Stimulated activated naive CD8-positive, alpha-beta T cell treated with anti-CD3 and anti-CD28 coated beads, Interleukin-15, amount 100 ng/mL, for 72 hours (primary cell): ENCODE measurements at places on chromosomes 2 and 18.
A peak's percentile ranks its signal among the peaks of the same experiment; 100 is the strongest.

GRCh38 chr2:54528311-54528955 is 72.3 kb downstream of the SPTBN1 start:
- DNase-seq = no peak

GRCh38 chr2:232976176-232976575 is 36.9 kb downstream of the NGEF start:
- DNase-seq = no peak

DNA sequence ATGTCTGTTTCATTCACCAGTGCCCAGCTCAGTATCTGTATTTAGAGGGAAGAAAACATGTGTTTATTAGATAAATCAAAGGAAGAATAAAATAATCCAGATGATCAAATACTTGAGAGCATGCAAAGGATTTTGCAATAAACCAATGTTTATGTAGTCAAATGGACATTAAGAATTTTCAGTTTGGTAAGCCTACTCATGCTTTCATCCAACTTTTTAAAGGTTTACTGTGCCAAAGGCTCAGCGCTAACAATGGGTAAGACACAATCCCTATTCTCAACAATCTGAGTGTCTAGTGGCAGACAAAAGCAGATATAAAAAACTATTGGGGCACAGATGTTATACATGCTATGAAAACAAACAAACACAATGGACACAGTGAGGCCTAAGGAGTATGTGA is 26.3 kb downstream of the GRB14 start:
- DNase-seq = no peak

- no peak for DNase-seq
Measured at GRCh38 chr18:23243816-23244215, 108.5 kb downstream of the CABLES1 start.

DNA sequence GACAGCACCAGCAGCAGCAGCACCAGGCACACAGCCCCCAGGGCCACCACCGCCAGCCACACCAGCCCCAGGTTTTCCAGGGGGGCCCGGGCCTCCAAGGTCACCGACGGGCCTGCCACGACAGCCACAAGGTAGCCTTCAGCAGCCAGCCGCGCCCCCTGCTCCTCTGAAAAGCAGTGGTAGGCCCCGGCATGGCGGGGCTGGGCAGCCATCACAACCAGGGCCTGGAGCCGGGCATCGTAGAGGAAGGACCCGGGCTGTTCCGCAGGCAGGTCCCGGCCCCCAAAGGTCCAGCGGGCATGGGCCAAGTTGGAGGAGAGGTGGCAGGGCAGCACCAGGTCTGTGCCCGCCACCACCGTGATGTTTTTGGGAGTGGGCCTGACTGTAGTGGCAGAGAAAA is 3.3 kb upstream of the ANKRD39 start:
- DNase-seq = no peak

GRCh38 chr2:200677721-200678532 is 92.1 kb downstream of the AOX1 start:
- DNase-seq = no peak

GRCh38 chr2:241550616-241551580 is 7.6 kb upstream of the BOK start:
- DNase-seq = no peak

DNA sequence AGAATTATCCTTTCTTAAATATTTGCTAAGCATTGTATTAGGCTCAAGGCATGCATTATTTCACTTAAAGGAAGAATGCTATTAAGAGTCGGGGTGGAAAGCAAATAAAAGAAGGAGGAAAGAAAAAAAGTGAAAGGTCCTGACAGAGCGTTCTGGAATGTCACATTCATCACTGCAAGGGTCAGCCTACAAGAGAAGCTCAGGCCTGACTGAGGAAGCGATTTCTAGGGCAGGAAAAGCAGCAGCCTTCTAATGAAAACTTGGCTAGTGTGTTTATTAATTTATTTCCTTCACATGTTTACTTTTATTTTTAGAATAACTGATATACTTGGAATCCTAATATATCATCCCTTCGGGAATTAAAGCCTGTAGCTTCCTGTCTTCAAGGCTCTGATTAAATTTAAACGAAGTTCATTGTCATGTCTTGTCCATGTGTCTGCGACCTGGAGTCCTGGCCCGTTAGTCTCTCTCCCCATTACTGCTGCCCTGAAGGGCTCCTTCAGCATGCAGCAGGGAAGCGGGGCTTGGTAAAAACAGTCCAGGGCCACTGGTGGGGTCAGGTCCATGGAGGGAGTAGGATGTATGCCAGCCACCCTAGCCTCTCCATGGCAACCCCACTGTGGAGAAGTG is 119.2 kb upstream of the CCDC68 start:
- no peak for DNase-seq

- DNase-seq = no peak
Measured at GRCh38 chr2:110106642-110107041, 9.0 kb downstream of the MALL start.

DNA sequence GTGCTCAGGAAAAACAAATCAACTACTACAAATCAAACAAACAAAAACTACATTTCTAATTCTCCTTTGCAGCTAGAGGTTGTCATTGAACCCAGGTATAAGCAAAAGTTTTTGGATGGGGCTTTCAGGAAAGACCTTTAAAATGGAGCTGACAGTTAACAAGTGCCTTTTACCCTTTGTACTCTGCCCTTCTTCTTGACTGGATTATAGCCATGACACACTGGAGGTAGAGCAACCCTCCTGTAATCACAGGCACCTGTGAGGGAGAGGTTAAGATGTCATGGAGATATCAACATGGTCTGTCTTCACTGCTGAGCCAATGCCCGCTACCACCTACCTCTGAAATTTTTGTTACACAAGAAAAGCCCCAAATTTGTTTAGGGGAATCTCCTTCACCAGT is 100.0 kb upstream of the GLS start:
- DNase-seq = no peak

DNA sequence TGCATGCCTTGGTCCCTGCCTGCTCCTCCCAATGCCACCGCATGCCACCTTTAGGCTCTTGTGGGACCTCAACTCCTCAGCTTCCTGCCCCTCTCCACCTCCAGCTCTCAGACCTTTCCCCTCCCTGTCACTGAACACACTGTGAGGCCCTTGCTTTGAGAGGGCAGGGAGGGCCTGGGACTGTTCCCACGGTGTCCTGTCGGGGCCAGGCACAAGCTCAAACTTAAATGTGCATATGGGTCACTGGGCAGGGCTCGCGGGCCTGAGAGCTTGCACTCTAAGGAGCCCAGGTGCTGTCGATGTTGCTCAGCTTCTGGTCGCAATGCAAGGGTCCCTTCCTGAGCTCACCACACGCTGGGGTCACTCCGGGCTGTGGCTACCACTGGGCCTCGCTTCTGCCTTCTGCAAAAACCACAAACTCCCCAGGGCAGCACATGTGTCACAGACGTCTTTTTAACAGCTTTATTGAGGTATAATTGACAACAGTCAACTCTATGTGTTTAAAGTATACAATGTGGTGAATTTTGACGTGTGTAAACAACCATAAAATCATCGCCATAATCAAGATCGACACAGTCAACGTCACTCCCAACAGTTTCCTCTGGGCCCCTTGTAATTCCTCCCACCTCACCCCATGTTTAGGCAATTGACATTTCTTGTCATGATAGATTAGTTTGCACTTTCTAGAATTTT is 11.9 kb upstream of the B3GNT7 start:
- no peak for DNase-seq

GRCh38 chr18:11883153-11883552 is 25.0 kb downstream of the MPPE1 start:
- DNase-seq = no peak

DNA sequence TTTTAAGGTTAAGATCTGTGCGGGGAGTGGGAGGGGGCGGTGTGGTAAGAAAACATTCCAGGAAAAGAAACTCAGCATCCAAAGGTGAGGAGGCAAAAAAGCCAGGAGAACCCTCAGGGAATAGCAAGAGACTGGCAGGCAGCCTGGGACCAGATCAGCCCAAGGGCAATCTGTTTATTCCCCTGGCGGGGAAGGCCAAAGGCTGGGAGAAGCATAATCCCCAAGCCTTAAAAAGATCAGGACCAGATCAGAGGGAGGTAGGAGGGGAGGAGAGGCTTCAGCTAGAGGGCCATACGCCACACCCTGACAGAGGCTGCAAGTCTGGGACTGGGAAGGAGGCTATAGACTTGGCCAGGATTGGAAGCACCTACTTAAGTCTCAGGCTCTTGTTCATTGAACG is 163.0 kb upstream of the PXDN start:
- DNase-seq = no peak

- no peak for DNase-seq
Measured at GRCh38 chr2:232288489-232289030, 90.0 kb upstream of the ALPP start.

GRCh38 chr2:43251171-43251731 is 24.8 kb upstream of the ZFP36L2 start:
- DNase-seq = no peak

DNA sequence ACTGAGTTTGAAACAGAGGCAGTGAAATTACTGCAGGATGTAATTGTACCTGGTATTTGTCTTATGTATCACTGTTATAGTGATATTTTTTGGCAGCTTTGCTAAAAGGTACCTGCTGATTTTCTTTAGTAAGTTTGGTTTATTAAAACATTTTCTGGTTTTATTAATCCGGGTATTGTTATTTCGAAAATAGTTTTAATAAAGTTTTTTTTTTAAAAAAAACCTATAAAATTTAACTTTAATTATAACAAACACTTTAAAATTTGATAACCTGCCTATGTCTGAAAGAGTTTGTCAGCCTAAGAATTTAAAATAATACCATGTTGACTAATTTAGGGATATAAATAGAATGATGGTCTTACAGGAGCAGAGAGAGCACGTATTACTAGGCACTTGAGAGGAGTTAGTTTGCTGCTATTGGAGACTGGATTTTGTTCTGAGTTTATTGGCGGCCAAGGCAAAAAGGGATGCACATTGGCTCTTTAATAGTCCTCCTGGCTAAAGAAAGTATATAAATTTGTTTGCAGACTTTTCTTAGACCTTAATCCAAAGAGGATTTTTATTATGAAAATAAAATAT is 12.1 kb downstream of the EHBP1 start:
- DNase-seq = no peak

DNA sequence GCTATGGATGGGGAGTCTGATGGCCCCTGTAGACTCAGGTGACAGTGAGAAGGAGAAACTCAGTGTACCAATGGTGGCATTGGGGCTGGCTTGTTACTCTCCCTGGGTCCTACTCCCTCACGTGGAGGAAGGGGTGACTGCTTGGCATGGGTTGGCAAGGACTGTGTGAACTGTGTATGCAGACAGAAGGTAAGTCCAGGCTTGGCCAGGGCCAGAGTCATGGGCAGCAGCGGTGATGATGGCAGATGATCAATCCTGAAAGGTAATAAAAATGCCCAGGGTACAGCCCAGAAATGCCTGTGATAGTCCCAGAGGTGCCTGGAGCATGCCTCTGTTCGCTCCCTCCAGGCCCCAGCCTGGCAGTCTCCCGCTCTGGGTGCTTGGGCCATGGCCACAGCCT is 153.9 kb downstream of the SH3RF3 start:
- DNase-seq = no peak

- no peak for DNase-seq
Measured at GRCh38 chr2:43405829-43406228, 179.4 kb upstream of the ZFP36L2 start.

- DNase-seq = no peak
Measured at GRCh38 chr2:208295834-208296233, 29.8 kb downstream of the PIKFYVE start.

DNA sequence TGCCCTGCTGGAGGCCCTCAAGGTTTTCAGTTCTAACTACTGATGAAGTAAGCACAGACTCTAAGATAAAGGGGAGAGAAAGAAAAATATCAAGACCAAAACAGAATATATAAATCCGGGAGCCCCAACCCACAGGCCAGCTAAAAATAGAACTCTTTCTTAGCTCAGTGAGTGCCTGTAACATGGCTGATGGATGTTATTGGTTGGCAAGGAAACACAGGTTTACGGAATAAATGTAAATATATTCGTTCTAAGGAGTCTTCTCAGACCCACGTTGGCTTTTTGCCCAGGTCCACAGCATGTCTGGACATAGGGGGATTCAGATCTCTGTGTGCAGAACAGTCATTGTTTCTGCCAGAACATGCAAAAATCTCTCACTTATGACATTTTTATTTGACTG is 139.0 kb upstream of the SERPINE2 start:
- no peak for DNase-seq

- peak; percentile 61 for DNase-seq
Measured at GRCh38 chr2:162073888-162074631, at the start of gene DPP4. Gene DPP4, minus strand, starts transcription at chr2:162074215. Its CDS starts 234 bp downstream, at chr2:162073981.

- DNase-seq = no peak
Measured at GRCh38 chr18:66647671-66648070, 43.8 kb upstream of the CDH19 start.

DNA sequence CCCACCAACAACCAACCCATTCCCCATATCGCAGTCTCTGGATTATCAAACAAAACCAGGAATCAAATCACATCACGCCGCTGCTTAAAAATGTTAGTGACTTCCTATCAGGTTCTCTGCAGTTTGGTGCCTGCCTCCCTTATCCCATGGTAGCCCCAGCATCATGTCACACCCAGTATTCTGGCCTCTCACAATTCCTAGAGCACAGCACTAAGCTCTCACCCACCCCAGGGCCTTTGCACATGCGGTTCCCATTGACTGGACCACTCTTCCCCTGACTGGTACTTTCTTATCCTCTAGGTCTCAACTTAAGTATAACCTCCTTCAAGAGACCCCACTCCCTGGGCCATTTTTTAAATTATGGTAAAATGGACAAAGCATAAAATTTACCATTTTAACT is 12.8 kb downstream of the ATP8B1 start:
- no peak for DNase-seq

DNA sequence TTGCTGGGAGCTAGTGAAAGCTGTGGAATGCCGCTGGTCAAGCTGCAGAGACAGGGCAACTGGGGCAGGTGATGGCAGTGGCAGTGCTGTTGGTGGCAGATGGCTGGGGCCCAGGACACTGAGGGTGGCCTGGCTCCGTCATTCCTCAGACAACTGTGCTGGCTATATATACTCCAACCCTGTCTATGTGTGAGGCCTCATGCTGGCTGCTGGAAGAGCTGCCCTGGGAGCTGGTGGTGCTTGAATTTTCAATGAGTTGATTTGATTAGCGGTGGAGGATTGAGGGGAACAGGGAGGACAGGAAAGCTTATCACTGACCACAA is 66.5 kb upstream of the TMEM200C start:
- no peak for DNase-seq

DNA sequence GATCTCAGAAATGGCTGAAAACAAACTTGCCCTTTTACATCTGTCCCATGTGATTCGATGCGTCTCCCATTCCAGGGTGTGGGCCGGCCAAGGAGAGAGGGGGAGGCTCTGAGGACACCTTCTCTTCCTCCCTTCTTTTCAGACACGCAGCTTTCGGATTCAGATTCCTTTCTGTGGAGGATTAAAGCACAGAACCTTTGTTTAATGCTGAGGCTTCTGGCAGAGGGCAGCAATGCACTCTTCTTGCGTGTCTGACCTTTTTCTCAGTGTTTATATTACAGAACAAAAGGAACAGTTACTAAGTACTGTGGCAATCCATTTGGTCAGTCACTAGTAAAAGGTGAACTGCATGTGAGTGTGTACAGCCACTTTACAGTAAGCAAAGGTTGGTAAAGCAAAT is 268.9 kb upstream of the CCDC68 start:
- DNase-seq = no peak

DNA sequence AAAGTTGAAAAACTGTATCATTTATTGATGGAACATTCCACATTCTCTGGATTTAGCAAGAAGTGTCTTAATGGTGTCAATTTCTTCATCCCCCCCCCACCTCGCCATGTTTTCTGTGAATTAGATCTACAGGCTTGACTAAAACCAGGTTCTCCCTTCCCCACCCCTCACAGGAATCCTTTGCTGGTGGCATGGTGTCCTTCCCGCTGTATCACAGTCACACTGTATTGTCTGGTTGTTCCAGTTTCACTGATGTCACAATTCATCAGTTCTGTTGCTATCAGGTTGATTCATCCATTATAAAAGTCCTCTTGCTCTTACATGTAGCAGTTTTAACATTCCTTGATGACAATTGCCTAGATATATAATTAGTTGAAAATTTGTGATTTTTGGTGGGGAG is 6.1 kb upstream of the SNORC start:
- no peak for DNase-seq
